Retinal pigment epithelial cell (primary cell): ENCODE measurements at places on chromosomes 6 and 20.

DNA sequence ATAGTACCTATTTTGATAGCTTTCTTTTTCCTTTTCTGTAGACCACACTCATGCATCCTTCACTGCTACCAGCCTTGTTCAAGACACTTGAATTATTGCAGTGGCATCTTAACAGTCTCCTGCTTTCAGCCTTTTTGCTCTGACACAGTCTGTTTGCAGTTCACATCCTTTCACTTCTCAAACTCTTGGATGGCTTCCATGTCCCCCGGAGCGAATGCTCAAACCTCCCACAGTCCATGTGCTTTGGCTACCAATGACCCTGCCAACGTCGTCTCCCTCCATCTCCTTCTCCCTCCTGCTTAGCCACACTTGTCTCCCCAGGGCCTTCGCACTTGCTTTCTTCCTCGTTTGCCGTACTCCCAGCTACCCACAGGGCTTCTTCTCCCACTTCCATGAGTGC lies 270.0 kb upstream of the ZFP64 start:
- DNase-seq: no peak

- no peak for DNase-seq
Measured at GRCh38 chr6:37826993-37827392, 7.5 kb downstream of the ZFAND3 start.

- peak; percentile 48 for DNase-seq
Measured at GRCh38 chr6:13268913-13269518, 59.3 kb downstream of the TBC1D7 start.

GRCh38 chr6:89483111-89483720 lies 50.3 kb downstream of the ANKRD6 start:
- no peak for DNase-seq

- no peak for DNase-seq
Measured at GRCh38 chr6:17724341-17724740, 17.6 kb upstream of the NUP153 start.

- DNase-seq: no peak
Measured at GRCh38 chr6:32164295-32164694, at the start of gene EGFL8. Gene EGFL8 (plus strand): TSS chr6:32164595. CDS start chr6:32166166, 1,571 bp downstream.

DNA sequence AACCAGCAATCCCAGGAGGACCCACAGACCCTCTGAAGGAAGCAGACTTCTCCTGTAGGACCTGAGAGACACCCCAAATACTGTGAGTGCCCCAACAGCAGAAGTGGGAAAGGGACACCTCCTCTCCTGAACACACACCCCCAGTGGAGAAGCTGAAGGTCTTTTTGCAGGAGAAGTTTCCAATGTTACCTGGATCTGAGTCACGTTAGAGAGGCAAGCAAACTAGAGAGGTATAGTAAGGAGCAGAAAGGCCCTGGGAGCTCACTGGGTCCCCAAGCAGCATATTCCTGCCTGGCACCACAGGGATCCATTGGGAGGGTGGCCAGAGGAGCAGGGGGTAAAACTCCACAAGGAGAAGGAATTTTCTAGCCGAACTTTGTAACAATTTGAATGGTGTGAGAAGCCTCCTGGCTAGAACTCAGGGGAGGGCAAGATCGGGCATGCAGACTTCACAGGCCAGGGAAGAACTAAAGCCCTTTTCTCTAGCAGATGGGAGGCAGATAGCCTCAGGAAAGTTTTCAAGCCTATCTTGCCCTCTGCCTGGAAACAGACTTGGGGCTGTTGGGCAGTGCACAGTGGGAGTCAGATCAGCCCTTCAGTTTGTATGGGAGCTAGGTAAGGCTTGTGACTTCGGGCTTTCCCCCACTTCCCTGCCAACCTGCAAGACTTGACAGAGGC lies 68.2 kb upstream of the SSTR4 start:
- no peak for DNase-seq

- no peak for DNase-seq
Measured at GRCh38 chr6:106913111-106913510, 61.4 kb downstream of the CD24 start.

DNA sequence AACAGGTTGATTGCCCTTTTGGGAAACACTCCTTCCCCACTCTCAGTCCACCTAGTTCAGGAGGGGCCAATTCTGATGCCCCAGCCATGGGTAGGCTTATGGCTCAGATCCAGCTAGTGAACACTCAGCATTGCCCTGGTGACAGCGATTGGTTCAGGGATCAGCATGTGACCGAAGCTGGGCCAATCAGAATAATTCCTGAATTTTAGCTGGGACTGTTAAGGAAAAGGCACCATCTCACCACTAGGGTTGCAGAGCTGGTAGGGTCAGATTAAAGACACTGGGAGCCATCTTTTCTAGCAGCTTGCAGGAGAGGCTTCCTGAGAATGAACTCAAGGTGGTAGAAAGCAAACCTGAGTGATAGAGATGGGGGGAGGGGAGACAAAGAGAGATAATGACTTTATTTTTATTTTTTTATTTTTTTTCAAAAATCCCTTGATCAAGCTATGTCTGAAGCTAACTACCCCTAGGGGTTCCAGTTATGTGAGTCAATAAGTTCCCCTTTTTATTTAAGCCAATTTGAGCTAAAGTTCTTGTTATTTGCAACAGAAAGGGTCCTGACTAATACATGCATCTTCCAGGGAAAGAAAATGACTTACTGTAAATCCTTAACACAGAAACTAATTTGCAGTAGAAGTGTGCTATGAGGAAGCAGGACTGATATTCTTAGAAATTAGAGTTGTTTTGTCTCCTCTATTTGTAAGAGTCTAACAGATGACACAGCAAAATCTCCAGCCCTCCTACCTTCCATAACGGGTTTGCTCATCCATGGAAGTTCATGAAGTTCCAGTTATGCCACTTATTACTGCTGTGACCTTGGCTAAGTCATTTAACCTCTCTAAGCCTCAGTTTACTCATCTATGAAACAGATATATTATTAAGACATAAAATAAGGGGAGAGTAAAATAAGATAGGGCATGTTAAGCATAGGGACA lies 44.7 kb downstream of the EYA2 start:
- DNase-seq: no peak

DNA sequence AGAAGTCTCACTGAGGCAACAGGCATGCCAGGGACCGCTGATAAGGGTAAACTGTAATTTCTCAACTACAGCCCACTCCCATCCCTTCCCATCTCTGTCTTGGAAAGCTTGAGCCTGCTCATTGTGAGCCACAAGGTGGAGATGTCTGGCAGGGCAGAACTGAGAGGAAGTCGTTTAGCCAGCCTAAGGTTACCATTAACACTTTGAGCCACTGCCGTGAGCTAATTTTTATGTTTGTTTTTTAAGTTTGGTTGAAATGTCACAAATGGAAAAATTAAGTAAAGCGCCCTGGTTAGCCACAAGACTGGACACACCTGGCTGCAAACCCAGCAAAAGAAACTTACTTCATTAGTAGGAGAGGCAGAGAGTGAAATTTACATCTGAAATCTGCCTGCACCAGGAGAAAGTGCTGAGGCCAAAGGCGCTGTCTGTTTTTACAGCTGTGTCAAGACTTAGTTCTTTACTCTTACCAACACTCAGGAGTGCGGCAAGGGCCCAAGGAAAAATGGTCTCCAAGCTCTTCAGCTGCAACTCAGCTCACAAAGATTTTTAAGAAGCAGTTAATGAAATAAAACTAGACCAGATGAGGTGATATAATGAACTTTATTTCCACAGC lies 50.0 kb upstream of the FAM83C start:
- no peak for DNase-seq

GRCh38 chr6:13559251-13559650 lies 15.2 kb upstream of the SIRT5 start:
- DNase-seq: no peak

- DNase-seq: peak; percentile 76
Measured at GRCh38 chr6:111686249-111686931, 80.7 kb upstream of the TRAF3IP2 start.

DNA sequence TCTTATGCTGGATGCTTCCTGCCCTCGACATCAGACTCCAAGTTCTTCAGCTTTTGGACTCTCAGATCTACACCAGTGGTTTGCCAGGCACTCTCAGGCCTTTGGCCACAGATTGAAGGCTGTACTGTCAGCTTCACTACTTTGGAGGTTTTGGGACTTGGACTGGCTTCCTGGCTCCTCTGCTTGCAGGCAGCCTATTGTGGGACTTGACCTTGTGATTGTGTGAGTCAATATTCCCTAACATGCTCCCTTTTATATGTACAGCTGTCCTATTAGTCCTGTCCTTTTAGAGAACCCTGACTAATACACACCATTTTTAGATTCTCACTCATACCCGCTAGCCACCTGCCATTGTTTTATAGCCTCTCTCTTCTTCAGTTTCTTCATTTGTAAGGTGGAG lies 382.1 kb upstream of the TSHZ2 start:
- no peak for DNase-seq

GRCh38 chr6:9131201-9131600 lies 695.9 kb upstream of the SLC35B3 start:
- no peak for DNase-seq

GRCh38 chr6:52286798-52287432 lies 2.4 kb upstream of the MCM3 start:
- no peak for DNase-seq

- peak; percentile 42 for DNase-seq
Measured at GRCh38 chr6:153090241-153090930, 40.7 kb downstream of the RGS17 start.
